GM23338 (cell line): ENCODE measurements at places on chromosomes 5 and 9. TPM values are rescaled to one million over a fixed set of nuclear protein-coding genes. Genes with fewer than 3 reads are reported as not detected.

The PHF2 gene
- polyA plus RNA-seq, result 4.3 and 5.0 TPM in 2 replicates

The ARHGEF37 gene
- polyA plus RNA-seq, result 0.78 and 0.79 TPM in 2 replicates

The CDC25C gene
- polyA plus RNA-seq, result 20.0 and 20.9 TPM in 2 replicates

- no peaks in the 10 kb centered on the region for H3K27me3 ChIP-seq
- no peak overlapping the region for H3K27ac ChIP-seq
- H3K36me3 ChIP-seq, result no peaks in the 10 kb centered on the region
- no peaks in the 10 kb centered on the region for H3K4me1 ChIP-seq
Measured at GRCh38 chr9:7377489-7377888, 422.1 kb downstream of the DMAC1 start.

The WWC1 gene
- 23.6 and 25.4 TPM in 2 replicates for polyA plus RNA-seq

The FNBP1 gene
- 26.6 and 27.4 TPM in 2 replicates for polyA plus RNA-seq

DNA sequence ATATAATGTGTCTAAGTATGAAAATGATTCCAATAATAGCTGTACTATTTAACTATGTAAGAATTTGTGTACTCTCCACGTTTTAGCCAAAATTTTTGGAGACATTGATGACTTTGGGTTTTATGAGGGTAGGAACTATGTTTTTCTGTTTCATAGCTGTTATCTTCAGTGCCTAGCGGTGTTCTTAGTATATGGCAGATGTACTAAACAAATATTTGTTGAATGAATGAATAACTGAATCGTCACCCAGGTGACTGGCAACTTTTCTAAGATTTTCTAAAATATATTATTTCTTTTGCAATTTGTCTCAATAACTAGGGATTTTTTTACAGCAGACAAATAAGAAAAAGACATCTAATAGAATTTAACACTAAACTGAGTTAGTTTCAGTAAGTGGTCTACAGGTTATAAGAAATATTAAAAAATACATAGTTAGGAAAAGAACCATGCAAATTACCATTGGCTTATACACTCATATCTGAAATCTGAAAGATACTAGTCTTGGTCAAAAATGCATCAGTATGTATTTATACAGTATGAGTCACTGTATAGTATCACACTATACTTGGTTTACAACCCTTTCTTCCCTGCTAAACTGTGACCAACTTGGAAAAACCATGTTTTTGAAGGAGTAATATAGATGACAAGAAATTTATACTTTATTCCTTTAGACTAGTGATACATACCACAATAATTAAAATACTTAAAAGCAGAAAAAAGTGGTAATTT lies 10.5 kb upstream of the ERCC6L2 start:
- H3K36me3 ChIP-seq, result no peaks in the 10 kb centered on the region
- DNase-seq, result no peak
- no peaks in the 10 kb centered on the region for H3K27me3 ChIP-seq

DNA sequence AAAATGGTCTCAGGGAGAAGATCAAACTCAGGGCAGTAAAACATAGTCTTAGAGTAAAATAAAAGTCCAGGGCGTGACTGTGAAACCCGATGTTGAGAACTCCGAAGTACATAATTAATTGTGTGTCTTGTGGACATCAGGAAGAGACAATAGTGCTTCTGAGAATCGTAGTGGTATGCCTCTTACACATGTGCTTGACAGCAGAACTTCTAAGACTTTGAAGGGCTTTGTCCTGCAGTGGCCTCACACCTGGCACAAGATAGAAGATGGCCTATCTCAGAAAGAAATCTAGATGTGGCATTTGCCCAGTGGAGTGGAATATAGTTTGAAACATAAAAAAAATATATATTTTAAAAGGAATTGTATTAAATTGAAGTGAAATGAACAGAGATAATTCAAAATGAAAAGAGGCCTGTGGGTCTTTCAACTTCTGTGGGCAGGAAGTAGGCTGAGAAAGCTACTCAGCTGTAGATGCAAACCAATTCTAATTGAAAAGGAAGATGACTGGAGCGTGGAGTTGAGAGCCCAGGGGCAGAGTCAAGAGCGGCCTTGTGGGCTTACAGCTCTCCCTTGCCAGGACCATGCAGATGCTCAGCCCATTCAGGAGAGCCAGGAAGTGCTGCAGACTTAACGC lies 468.4 kb downstream of the KDM4C start:
- H3K4me1 ChIP-seq, result no peaks in the 10 kb centered on the region
- no peak overlapping the region for H3K27ac ChIP-seq
- no peak overlapping the region for H3K4me3 ChIP-seq
- no peak for DNase-seq
